ENCODE measurements at places on chromosomes 2 and 18.
A peak's percentile ranks its signal among the peaks of the same experiment; 100 is the strongest.

- DNase-seq: no peak
Measured at GRCh38 chr2:235842941-235843340, 325.2 kb downstream of the GBX2 start.

GRCh38 chr2:216829533-216829932 lies 30.3 kb downstream of the TNP1 start:
- DNase-seq: no peak

DNA sequence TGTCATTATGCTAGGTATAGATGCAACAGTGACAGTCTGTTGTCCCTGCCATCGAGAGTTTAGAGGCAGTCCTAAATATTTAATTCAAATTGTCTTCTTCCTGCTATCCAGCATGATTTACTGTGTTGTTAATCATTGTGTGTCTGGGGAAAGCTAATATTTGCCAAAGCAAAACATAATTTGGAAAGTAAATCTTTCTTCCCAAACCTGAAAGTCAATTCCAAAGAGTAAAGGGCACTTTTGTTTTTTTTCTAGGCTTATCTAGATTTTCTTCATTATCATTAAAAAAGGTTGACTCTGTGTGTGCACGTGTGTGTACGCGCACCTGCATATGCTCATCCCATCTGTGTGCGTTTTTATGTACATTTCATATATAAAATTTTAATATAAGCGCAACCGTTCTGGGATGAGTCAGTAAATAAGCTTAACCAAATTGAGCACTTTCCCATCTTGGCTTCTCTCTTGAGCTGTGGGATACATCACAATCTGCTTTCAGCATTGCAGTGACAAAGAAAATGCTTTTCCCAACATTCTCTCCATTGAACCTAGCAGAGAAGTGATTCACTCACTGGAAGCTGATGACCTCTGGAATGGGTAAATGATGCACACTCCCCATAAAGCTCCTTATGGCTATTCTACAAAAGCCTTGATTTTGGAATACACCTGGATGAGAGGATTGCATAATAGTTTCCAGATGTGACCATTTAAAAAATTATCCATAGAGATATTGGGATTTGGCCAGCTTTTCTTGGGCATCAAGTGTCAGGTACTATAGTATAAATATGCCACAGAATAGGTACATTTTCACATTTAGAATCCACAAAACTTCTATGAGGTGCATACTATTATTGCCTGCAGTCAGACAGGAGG lies 488.4 kb downstream of the ADCYAP1 start:
- DNase-seq: no peak

DNA sequence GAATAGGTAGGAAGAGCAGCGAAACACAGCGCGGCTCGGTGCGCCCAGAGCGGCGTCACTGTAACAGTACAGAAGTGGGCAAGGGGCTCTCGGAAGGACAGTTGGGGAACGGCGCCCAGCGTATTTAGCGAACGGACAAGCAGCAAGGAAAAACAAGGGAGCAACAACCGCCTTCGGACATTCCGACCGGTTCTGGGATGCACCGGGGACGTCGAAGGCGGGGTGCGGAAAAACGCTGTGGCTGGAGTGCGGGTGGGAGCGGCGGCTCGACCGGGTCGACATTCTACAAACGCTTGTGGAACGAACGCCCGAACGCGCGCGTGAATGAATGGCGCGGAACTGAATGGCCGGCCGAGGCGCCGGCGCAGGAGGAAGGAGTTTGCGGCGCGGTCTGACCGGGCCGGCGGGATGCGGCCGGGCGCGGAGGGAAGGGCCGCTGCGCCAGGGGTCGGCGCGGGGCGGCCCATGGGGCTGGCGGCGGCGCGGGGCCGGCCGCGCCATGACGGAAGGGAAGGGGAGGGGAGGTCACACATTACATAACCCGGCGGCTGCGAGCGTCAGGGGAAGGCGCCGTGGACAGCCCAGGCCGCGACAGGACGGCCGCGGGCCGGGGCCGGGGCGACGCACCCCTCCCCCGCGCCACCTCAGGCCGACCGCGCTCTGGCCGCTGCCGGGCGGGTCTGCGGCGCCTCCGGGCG lies 605 bp downstream of the REV1 start:
- DNase-seq: peak; percentile 84

DNA sequence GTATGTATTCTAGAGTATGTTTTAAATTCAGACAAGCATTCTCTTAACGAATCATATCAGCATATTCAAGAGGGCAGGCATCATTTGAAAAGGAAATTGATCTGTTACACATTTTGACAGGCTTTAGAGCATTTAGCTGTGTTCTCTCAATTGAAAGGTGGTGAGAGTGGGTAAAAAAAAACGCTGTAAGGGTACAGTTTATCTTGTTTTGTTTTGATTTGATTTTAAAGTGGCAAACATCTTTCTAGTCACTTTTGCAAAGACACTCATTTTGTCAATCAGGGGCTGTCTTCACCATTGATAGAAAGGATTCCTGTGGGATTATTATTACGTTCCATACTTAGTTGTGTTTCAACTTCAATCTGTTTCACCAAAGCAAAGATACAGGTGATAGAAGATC lies 2.2 kb downstream of the CDH19 start:
- DNase-seq: no peak

- no peak for DNase-seq
Measured at GRCh38 chr2:158211502-158211901, 109.8 kb downstream of the UPP2 start.
